ENCODE measurements at places on chromosomes 12 and 14.

- no peak for DNase-seq
These were observed at the start of gene GALNT6 for GRCh38 chr12:51391283-51392123. GALNT6 (minus strand) TSS chr12:51391406; CDS start chr12:51379781, 11,625 bp downstream.

DNA sequence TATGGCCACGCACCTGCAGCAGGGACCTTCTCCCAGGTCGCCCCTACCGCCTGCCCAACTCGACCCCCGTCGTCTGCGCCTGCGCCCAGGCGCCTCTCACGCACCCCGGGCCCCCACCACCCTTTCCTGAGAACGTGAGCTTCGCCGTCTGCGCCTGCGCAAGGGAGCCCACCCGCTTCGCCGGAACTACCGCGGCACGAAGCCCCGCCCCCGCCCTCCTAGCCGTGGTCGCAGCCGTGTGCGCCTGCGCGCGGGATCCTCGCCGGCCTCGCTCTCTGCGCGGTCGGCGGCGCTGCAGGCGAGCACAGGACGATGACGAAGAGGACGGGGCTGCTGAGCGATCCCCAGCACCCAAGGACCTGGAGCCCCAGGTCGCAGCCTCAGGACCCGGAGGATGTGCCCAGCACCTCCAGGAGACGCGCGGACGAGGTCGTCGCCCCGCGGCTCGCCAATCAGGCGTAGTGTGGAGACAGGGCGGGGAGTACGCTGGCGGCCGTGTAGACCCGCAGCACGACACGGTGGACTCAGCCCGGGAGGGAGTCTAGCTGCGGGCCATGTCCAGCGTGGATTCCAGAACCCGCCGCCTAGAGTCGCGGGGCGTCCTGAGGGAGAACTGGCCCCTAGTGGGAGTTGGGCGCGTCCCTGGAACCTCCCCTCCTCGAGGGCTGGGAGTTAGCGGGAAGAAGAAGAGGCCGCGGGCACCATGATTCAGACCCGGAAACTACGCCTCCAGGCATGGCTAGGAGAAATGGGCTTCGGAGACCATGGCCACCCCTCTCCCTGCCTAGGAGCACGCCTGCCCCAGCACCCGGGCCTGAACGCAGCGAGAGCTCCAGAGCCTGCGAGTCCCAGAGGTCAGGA, 1120.8 kb upstream of the TMEM132C start:
- DNase-seq = no peak

GRCh38 chr12:95393191-95393790, 80.7 kb upstream of the METAP2 start:
- DNase-seq = no peak

DNA sequence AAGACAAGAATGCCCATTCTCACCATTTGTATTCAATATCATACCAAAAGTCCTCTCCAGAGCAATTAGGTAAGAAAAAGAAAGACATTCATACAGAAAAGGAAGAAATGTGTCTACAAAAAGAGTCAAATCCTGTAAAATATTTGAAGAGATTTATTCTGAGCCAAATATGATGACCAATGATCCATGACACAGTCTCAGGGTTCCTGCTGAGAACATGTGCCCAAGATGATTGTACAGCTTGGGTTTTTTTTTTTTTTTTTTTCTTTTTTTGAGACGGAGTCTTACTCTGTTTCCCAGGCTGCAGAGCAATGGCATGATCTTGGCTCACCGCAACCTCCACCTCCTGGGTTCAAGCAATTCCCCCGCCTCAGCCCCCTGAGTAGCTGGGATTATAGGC, 296.2 kb downstream of the C12orf75 start:
- no peak for DNase-seq

GRCh38 chr14:99592933-99593753, 10.9 kb downstream of the CCDC85C start:
- no peak for DNase-seq

GRCh38 chr14:53470351-53471043, 317.4 kb upstream of the DDHD1 start:
- peak; percentile 43 for DNase-seq
